Endothelial cell of coronary artery (primary cell): ENCODE measurements at places on chromosomes 13 and 19. TPM values are rescaled to one million over a fixed set of nuclear protein-coding genes. Genes with fewer than 3 reads are reported as not detected.

Gene ZIC2
- not detected in 2 replicates for total RNA-seq

Gene ZIM2
- not detected in 2 replicates for total RNA-seq

Gene PHF11
- 6.6 and 7.2 TPM in 2 replicates for total RNA-seq

Gene BRME1
- 0.54 and 0.66 TPM in 2 replicates for total RNA-seq

Gene DPY19L3
- total RNA-seq: 15.9 and 16.0 TPM in 2 replicates

Gene KLK3
- not detected in 2 replicates for total RNA-seq

Gene ZNF491
- 0.90 and 2.4 TPM in 2 replicates for total RNA-seq

Gene ZNF615
- total RNA-seq: 6.0 and 9.5 TPM in 2 replicates

Gene CALR3
- not detected in 2 replicates for total RNA-seq

Gene GNG7
- 0.18 and 0.28 TPM in 2 replicates for total RNA-seq

Gene PGLYRP2
- total RNA-seq: under 0.01 TPM in 1 of 2 replicates, not detected in the other

Gene TLE6
- 0.99 and 4.5 TPM in 2 replicates for total RNA-seq

Gene RYR1
- under 0.01 and 0.18 TPM in 2 replicates for total RNA-seq

Gene PRTN3
- total RNA-seq: not detected in 2 replicates

Gene TEKTIP1
- not detected in 2 replicates for total RNA-seq
